Activated T-cell treated with anti-CD3 and anti-CD28 coated beads, Interleukin-2, amount 50 U/mL, for 24 hours (primary cell): ENCODE measurements at places on chromosomes 11 and 22.
A peak's percentile ranks its signal among the peaks of the same experiment; 100 is the strongest.

DNA sequence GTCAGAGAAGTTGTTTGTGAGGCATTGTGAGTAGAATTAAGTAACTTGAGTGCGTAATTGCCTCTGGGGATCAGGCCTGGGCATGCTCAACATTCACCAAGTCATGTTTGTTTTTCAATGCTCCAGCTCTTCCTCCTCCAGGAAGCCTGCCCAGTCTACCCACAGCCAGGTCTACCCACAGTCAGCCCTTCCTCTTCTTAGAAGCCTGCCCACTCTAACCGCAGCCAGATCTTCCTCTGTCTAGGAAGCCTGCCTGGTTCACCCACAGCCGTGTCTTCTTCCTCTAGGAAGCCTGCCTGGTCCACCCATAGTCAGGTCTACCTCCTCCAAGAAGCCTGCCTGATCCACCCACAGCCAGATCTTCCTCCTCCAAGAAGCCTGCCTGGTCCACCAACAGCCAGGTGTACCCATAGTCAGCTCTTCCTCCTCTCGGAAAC, 25.0 kb downstream of the LRP5 start:
- DNase-seq = no peak

GRCh38 chr22:27885977-27886842, 32.8 kb downstream of the PITPNB start:
- no peak for DNase-seq

DNA sequence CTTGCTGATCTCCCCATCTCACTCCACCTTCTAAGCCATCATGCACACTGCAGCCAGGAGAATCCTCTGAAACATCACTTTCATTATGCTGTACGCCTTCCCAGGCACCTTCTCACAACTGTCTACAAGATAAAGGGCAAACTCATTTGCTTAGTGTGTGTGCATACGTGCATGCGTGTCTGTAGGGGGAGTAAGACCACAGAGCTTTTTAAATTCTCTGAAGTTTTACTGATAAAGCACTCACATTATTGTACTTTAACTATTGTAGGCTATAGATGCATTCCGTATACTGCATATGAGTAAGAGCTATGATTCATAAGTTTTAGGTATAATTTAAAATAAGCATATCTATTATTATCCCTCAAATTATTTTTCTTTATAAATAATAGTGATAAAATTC, 15.3 kb upstream of the ANKK1 start:
- DNase-seq = no peak

- DNase-seq = peak; percentile 22
Observed at GRCh38 chr11:2204361-2205213, 33.0 kb upstream of the TH start.

DNA sequence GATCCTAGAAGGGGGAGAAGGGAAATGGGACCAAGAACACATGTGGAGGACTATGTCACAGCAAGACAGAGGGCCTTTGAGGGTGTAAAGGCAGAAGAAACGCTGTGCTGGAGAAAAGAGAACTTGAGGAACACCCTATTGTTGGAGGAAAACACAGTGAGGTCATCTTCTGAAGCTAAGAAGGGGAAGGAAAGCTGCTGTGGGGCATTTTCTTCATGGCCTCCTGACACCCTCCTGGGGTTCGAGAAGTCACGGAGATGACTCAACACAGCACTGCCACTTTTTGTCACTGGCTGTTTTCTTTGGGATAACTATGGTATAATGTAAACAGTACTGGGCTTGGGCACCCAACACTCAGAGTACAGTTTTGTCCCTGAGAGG, 492.6 kb upstream of the CADM1 start:
- DNase-seq = no peak

DNA sequence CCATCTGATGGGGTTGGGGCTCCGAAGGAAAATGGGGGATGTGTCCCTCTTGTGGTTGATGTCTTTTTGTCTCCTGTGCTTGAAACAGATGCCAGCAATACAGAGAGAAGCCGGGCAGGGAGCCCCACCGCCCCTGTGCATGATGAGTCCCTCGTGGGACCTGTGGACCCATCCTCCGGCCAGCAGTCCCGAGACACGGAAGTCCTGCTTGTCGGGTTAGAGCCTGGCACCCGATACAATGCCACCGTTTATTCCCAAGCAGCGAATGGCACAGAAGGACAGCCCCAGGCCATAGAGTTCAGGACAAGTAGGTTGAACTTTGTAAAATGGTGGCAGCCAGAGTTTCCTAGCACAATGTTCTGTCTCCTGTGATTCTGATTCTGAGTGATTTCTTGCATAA, 91.7 kb upstream of the OR4B1 start:
- peak; percentile 2 for DNase-seq

- no peak for DNase-seq
Observed at GRCh38 chr11:71418643-71419042, 29.6 kb downstream of the DHCR7 start.

DNA sequence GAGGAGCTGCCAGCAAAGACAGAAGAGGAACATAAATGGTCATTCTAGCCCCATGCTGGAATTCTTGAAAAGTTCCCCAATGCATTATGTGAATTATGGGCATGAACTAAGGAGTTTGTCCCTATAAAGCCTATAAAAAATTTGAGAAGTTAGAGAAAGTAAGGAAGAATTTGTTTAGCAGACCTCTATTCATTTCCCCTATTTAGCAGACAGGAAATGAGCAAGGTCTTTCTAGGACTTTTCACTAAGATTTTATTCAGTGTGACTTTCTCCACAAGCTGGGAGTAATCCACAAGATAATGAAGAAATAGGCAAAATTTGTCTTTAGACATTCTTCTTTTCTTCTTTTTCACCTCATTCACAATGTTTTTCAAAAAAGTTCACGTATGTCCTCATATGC, 20.0 kb downstream of the PRRG4 start:
- no peak for DNase-seq

- DNase-seq = peak; percentile 93
Observed at GRCh38 chr22:37817705-37818408, 5.3 kb upstream of the GALR3 start.

- DNase-seq = no peak
Observed at GRCh38 chr11:73204711-73205121, 13.4 kb upstream of the P2RY2 start.

- DNase-seq = peak; percentile 23
Observed at GRCh38 chr22:19871845-19872778, 17.4 kb upstream of the GNB1L start.

- DNase-seq = no peak
Observed at GRCh38 chr11:400241-400689, 6.3 kb downstream of the PKP3 start.

- DNase-seq = no peak
Observed at GRCh38 chr11:70647188-70648166, 249.1 kb downstream of the CTTN start.

DNA sequence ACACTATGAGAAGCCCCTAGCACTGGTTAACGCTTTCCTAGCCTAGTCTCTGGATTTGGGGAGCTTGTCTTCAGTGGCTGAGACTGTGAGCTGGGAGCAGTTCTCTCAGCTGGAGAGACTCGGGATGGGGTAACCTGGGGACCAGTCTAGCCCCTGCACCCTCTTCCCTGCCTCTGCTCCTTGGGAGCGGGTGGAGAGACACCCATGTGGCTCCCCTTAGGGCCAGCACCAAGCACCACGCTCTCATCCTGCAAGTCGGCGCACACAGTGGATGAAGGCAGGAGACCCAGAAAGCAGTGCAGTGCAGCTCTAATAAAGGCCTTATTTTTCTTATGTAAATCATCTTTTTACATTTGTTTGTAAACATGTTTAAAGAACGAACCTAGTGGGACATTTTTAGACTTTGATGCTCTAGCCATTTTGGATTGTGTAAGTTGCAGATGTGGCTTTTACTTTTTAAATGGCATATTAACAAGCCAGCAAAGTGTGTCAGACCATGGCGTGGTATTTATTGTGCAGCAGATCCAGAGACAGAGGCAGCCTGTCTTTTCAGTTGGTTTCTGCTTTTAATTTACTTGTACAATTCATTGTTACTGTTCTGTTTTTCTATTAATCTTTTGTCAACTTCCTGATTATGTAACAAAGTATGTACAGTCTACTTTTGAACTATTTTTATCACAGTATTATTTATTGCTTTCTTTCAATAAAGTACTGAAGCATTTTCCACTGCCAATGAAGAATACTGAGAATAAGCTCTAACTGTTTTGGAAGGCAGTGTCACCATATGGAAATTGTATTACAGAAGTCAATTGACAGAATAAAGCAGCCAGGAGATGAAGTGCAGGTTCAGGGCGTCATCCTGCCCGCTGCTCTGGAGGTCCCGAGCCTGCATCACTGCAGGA, 14.4 kb upstream of the CTTN start:
- no peak for DNase-seq

DNA sequence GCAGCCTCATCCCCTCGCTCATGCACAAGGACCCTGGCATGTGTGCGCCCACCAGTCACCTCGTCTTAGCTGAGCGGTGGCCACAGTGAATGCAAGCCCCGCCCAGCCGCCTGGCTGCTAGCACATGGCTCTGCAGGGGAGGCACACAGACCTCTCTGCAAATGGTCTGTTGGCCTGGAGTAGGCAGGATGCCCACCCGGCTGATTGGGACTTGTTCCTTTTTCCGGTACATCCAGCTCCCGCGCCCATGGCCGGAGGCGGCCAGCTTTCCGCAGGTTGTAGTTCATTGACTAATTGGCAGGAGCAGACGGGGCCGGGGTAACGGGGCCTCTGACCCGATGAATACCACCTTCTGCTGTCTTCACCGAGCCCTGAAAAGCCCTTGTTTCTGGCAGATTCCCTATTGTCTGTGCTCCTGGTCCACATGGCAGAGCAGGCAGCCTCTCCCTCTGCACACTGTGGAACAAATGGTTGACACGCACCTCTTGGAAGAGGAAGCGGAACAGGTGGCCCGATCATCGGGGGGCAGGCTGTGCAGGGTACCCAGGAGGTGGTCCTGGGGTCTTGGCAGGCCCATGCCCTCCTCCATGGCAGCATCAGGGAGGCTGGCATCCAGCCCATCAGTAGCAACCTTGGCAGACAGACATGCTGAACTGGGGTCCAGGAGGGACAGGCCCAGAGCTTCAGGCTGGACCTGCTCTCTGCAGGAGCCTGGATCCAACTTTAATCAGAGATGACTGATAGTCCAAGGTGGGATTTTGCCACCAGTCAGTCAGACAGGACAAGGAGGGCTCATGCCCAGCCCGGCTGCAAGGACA, 1512.0 kb downstream of the BRD1 start:
- peak; percentile 15 for DNase-seq

GRCh38 chr11:120698918-120699317, 187.4 kb downstream of the GRIK4 start:
- no peak for DNase-seq

- DNase-seq = peak; percentile 21
Observed at GRCh38 chr11:69321877-69322361, 28.0 kb downstream of the MYEOV start.

DNA sequence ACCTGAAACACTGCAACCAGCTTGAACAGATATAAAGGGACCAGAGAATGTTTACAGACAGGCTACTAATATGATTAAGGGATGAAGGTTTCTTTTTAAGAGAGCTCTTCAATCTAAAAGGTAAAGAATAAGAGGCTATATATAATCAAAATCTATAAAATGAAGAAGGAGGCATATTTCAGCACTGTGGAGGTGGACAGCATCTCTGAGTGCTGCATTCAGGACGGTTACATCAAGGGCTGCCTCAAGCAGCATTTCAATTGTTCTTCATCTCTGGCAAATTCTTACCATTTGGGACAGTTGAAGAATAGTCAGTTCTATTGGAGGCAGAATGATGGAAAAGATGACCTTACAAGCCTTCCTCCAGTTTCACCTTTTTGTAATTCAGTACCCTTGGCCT, 139.6 kb upstream of the LMO1 start:
- no peak for DNase-seq

DNA sequence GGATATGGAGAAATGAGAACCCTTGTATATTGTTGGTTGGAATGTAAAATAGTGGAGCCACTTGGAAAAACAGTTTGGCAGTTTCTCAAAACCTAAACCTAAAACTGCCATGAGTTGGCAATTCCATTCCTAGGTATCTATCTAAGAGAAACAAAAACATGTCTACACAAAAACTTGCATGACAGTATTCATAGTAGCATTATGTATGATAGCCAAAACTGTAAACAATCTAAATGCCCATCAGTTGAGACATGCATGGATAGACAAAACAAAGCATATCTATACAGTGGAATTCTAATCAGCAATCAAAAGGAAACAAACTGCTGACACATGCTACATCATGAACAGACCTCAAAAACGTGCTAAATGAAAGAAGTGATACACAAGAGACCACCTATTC, 34.9 kb downstream of the TRAF6 start:
- DNase-seq = no peak

DNA sequence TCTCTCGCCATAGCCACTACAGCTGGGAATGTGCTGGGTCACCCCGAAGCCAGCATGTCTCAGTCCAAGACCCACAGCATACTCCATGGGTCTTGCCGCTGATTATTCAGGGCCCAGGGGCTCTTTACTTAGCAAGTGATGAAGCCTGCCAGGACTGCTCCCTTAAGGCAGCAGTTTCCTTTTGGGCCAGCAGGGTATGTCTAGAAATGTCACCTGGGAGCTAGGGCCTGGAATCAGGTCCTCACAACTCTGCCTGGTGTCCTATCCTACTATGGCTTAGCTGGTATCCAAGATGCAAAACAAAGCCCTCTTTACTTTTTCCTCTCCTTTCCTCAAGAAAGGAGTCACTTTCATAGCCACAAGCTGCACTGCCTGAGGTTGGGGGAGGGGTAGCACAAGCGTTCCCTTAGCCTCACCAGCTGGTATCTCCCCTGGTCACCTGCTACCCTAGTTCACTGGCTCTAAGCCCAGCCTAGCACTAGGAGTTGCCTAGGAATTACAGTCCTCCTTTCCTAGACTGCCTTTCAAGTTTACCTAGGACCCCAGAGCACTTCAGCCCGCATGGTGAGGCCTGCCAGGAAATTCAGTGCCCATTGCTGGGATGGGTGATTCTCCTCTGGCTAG, 22.6 kb upstream of the NCR3LG1 start:
- DNase-seq = no peak

DNA sequence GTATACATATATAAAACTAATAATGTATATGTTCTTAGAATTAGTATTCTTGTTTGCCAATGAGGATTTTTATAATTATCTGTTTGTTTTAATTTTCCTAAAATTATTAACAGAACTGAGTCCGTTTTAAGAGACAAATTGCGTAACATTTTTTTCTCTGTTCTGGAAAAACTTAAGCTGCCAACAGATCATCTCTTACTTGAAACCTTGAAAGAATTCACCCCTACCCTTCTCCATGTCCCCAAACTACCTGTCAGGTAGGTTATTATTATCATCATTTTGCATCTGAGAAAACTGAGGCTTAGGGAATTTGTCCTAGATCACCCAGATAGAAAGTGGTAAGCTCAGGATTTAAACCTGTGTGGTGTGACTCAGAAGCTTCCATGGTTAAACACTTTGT, 14.7 kb downstream of the SLC5A4 start:
- no peak for DNase-seq

DNA sequence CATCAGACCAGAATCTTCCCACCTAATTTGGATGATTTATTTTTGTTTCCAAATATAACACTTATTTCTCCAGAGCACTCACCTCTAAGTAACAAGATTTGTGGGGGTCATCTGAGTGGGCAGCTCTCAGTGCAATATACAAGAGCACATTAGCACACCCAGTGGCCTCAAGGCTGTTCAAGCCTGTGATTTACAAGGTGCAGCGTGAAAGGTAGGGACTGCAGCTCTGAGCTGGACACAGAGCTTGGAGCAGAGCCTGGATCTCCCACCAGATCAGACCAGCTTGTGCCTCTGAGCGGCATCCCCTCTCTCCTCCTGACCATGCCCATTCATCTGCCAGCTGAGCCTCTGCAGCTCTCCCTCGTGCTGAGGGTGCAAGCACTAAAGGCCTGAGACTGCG, 323.3 kb upstream of the ZC3H12C start:
- no peak for DNase-seq

- no peak for DNase-seq
Observed at GRCh38 chr11:109305009-109305408, 117.0 kb upstream of the C11orf87 start.
